Uterus (tissue), 4 donors: ENCODE measurements at places on chromosomes 4 and X. TPM values are rescaled to one million over a fixed set of nuclear protein-coding genes. Genes with fewer than 3 reads are reported as not detected.

GRCh38 chrX:153827903-153828302 lies 2.4 kb downstream of the PDZD4 start:
- no peak for DNase-seq

DNA sequence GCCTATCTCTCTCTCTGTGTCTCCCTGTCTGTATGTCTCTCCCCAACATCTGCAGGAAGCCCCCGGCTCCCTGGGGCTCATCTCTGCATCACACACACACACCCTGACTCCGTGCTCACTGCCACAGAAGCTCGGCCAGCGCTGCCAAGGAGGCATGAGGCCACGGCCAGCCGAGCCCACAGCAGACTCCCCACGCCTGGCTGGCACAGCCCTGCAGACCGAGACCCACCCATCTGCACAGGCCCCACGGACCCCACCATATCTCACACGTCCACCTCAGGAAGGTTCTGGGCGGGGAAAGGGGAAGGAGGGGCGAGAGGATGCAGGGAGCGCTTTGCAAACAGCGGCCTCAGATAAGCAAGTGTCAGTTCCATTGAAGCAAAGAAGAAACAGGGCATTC lies 28.5 kb upstream of the SLC25A6 start:
- DNase-seq = no peak

- no peak for DNase-seq
Observed at GRCh38 chrX:11952176-11952720, 186.0 kb upstream of the FRMPD4 start.

- no peak for DNase-seq
Observed at GRCh38 chr4:76623217-76624045, 188.4 kb downstream of the SHROOM3 start.

DNA sequence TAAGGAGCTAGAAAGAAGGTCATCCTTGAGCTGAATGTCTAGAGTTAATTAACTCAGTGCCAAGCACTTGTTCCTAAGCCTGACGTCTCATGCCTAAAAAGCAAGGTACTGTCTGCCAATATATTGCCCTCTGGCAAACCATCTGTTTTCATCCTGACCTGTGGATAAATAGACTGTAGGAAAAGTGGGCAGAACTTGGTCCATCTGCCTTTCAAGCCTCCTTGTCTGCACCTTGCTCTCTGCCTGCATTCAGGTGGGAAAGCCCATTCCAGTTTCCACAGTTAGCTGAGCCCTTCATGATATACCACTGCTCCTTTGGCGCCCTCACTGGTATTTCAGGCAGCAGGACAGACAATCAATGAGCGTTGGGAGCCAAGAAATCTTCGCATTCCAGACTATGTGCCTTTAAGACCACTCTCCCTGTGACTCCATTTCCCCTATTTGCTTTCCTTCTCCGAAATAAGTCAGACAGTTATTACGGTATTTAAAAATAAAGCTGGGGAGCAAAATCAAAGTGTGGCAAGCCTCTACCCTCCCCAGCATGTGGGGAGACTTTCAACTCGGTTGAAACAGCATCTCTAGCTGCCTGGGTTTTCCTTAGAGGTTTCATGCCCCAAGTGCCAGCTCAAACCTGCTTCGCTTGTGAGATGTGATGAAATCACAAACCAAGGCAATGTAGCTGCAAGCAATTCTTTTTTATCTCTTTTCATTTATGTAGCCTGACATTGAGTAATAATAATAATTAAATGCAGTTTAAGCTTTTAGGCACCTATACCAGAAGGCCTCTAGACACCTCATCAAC lies 2.5 kb upstream of the CCDC149 start:
- no peak for DNase-seq

DNA sequence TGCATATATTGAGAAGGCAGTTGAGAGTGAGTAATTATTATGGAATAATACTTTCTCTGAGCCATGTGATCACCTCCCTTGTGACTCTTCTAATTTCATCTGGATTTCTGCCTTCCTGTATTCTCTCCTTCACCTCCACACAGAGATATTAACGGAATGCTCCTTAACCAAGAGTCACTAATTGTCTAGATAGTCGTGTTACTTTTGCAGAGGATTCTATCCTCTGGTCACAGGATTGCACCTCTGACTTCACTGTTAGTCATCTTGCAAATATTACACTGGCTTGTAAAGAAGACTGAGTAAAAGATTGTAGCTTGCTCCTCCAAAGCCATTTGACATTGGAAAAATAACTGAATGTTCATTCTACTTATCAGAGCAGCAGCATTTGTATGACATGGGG lies 160.9 kb downstream of the SH2D1A start:
- DNase-seq = no peak

DNA sequence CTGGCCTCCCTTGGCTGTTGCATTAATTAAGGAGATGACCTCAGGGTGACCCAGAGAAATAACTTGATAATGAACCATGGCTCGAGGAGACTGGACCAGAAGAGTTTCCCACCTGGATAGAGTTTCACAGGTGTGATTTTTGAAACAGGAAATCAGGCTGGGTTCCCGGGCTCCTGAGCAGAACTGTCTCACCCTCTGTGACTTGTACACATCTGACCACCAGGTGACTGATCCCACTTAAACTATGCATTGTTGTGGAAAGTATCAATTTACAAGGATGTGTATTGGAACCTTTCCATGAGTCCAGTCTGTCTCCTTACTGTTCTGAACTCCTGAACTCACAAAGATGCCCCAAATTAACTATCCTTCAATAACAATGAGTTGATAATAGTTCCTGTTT lies 220.3 kb downstream of the PTTG2 start:
- no peak for DNase-seq

- no peak for DNase-seq
Observed at GRCh38 chr4:109977854-109978501, 65.3 kb downstream of the EGF start.

- DNase-seq = no peak
Observed at GRCh38 chr4:159291176-159291575, 188.3 kb downstream of the RAPGEF2 start.

The PPA2 gene
- total RNA-seq = 176 TPM
